Activated CD4-positive, alpha-beta T cell treated with anti-CD3 and anti-CD28 coated beads, Interleukin-2, amount 50 U/mL, for 4 hours (primary cell): ENCODE measurements at places on chromosomes 12 and 14.

- DNase-seq: no peak
Observed at GRCh38 chr12:25404955-25405354, 148.1 kb downstream of the LMNTD1 start.

GRCh38 chr14:99137913-99138571 is 134.0 kb downstream of the BCL11B start:
- no peak for DNase-seq

DNA sequence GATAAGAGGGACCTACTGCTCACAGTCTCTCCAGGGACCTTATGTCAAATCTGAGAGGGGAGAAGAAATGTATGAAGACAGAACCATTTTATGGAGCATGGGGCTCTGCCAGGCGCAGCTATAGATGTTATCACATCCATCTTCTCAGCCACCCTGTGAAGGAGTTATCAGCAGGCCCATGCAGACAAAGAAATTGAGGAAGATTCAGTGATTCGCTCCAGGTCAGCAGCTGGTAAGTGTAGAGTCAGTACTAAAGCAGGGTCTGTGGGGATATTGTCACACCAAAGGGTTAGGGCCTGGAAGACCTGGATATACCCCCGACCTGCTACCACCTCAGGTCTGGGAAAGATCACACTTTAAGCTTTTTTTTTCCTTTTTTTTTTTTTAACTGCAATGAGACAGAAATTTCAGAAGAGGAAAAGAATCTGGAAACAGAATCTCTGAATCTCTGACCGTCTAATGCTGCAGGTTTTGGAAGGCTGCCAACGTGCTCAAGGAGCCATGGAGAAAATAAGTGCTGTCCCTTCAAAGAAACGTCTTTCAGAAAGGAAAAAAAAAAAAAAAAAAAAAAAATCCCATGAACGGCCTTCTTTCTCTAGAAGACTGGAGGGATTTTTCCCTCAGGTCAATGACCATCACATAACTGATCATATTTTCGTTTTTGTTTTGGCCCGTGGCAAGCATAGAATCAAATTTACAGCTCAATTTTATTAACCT is 73.3 kb upstream of the PLEKHG7 start:
- DNase-seq: no peak

GRCh38 chr12:103810111-103810510 is 30.9 kb downstream of the NT5DC3 start:
- no peak for DNase-seq

- DNase-seq: no peak
Observed at GRCh38 chr14:54138024-54138353, 181.4 kb upstream of the BMP4 start.

GRCh38 chr14:82528016-82528415 is 994.4 kb upstream of the SEL1L start:
- no peak for DNase-seq

DNA sequence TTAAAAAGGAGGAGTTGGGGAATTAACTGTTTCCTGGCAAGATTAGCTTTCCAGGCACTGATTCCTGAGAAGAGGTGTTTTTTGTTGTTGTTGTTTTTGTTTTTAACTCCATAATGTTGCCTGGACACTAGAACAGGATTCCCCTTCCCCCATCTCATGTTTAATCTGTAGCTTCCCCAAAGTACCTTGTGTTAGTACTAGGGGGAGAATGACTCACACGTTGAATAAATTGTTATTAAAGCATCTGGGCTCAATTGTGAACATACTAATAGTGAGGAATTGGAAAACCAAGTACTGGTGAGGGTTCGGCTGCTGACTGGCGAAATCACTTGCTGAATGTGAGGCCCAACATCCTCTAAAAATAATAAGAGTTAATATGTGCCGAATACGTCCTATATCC is 1.3 kb upstream of the GNG2 start:
- no peak for DNase-seq

- DNase-seq: no peak
Observed at GRCh38 chr12:86496595-86496994, 240.4 kb upstream of the MGAT4C start.

DNA sequence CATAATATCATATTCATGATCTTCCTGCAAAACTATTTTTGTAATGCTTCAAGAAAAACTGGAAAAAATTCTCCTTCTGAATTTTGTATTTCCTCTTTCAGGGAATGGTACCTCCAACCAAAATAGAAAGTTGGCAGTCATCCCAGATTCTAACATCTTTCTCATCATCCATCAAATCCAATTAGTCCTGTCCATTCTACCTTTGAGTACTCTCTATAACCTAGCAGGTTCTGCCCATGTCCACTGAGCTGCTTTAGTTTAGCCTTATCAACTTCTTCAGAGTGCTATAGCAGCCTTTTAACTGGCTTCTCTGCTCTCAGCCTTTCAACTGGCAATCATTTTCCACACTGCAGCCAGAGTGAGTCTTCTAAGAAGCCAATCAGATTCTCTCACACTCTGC is 236.2 kb downstream of the AKAP6 start:
- no peak for DNase-seq

GRCh38 chr12:95773320-95773719 is 17.2 kb downstream of the NTN4 start:
- no peak for DNase-seq

- DNase-seq: no peak
Observed at GRCh38 chr12:116662612-116663144, 75.2 kb downstream of the SPRING1 start.

GRCh38 chr12:70080566-70080965 is 162.7 kb upstream of the CNOT2 start:
- no peak for DNase-seq

GRCh38 chr12:41103614-41104013 is 84.5 kb upstream of the PDZRN4 start:
- DNase-seq: no peak

DNA sequence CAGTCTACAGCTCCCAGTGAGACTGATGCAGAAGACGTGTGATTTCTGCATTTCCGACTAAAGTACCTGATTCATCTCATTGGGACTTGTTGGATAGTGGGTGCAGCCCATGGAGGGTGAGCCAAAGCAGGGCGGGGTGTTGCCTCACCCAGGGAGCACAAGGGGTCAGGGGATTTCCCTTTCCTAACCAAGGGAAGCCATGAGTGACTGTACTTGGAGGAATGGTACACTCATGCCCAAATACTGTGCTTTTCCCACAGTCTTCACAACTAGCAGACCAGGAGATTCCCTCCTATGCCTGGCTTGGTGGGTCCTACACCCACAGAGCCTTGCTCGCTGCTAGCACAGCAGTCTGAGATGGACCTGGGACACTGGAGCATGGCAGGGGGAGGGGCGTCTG is 21.0 kb upstream of the ABCC9 start:
- no peak for DNase-seq

- no peak for DNase-seq
Observed at GRCh38 chr12:60071759-60072191, 475.9 kb downstream of the SLC16A7 start.

- DNase-seq: no peak
Observed at GRCh38 chr12:130088504-130088903, 73.8 kb upstream of the FZD10 start.

DNA sequence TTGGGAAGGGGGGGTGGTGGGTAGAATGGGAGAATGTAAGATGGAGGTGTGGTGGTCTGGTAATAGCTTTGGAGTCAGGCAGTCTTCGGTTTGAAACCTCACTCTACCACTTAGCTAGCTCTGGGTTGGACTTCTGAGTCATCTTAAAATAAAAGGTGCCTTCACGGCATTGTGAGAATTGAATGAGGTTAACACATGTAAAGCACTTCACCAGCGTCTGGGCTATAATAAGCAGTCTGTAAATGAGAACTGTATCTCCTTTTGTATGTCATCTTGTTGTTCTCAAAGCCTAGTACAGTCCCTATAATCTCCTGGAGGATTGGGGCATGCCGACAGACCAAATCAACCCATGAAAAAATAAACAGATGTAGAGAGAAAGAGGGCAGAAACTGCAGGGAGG is 11.2 kb downstream of the C2CD5 start:
- no peak for DNase-seq

GRCh38 chr12:53453953-53454640 is 2.2 kb downstream of the PCBP2 start:
- no peak for DNase-seq

GRCh38 chr14:68423686-68424085 is 369.2 kb downstream of the ZFP36L1 start:
- no peak for DNase-seq

DNA sequence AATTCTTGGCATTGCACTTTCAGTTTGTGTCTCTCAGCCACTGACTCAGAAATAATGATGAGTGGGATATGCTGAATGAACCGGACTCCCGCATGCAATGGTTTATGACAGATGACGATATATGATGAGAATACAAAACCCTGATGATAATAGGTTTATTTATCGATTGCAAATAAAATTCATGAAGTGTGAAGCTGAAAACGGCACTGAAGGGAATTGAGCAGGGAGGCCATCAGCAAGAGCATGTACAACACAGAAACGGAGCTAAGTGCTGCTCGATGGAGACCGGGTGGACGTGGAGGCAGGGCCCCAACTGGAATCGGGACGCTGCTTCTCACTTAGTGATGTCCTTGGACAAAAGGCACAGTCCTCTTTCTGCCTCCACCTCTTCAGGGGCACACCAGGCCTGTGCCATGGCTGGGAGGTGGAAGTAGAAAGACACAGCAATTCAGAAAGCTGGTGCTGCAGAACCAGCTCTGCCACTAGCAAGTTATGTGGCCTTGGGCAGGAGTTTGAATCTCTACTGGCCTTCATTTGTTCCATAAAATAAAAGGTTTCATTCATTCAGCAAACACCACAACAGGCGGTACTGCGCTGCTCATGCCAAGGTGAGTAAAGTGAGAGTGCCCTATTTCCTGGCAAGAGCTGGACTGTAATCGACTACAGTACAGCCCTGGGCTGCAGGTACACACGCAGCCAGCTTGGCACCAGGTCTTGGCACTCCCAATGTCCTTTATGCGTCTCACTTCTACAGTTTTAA is 117.0 kb downstream of the EGLN3 start:
- no peak for DNase-seq

GRCh38 chr14:56276108-56276507 is 157.9 kb downstream of the PELI2 start:
- no peak for DNase-seq

DNA sequence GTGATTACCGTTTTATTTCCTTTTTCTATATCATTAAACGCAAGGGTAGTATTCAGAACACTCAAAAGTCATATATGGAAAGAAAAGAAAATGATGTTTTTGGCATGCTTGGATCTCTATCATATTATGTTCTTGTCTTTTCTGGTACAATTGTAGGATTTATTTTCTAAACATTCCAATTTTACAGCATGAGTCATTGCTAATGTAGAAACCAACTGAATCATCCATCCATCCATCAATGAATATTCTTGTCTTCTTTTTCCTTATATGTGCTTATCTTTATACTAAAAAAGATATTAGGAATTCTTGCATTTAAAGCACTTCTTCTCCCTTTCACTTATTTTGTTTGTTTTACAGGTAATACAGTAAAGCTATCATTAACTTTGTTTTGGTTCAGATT is 20.4 kb upstream of the AMIGO2 start:
- DNase-seq: no peak

GRCh38 chr12:41045509-41045908 is 142.6 kb upstream of the PDZRN4 start:
- DNase-seq: no peak

DNA sequence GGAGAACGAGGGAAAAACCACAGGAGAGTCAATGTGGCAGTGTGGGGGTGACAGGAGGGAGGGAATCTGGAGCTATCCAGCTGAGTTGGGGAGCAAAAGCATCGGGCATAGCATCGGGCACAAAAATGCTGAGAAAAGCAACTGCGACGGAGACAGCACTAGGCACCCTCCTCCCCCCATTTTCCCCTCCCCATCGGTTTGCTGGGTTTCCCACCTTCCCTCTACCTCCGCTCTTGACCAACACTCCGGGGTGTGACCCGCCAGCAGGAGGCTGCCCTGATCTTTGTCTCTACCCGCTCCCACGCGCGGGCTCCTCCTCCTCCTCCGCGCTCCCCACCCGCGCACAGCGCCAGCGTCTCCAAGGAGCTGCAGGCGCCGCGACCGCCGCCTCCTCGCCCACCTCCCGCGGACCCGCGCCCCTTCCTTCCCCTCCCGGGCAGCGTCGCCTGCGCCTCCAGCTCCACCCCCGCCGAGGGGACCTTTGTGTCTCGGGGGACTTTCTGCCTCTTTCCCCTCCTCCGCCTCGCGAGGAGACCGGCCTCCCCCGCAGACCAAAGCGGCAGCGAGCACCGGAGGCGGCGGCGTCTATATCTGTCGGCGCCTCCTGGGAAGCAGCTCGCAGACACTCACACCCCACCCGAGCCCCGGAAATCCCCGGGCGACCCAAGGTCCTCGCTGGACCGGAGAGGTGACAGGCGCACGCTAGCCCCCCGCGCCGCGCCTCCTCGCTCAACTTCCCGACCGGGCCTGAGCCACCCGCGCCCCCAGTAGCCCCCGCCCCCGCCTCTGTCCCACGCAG is 920 bp downstream of the CDK17 start:
- DNase-seq: peak; percentile 74

- no peak for DNase-seq
Observed at GRCh38 chr14:92135269-92135668, 13.5 kb downstream of the CPSF2 start.

- no peak for DNase-seq
Observed at GRCh38 chr12:109473006-109473405, 4.1 kb downstream of the KCTD10 start.

DNA sequence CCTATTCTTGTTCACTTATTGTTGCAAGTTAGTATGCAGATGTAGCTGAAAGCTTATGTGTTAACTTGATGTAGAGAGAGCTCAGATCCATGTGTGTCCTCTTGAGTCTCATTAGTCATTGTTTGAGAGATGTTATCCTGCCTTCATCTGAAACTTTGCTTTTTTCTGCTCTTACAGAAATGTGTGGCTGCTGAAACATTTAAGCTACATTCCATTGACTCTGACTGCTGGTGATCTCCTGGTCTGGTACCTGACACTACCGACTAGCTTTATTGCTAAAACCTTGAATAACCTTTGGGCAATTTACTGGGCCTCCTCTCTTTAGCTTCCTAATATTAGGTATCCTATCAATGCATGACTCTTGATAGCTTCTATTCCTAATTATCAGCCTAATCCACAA is 705.6 kb upstream of the FOXG1 start:
- no peak for DNase-seq

DNA sequence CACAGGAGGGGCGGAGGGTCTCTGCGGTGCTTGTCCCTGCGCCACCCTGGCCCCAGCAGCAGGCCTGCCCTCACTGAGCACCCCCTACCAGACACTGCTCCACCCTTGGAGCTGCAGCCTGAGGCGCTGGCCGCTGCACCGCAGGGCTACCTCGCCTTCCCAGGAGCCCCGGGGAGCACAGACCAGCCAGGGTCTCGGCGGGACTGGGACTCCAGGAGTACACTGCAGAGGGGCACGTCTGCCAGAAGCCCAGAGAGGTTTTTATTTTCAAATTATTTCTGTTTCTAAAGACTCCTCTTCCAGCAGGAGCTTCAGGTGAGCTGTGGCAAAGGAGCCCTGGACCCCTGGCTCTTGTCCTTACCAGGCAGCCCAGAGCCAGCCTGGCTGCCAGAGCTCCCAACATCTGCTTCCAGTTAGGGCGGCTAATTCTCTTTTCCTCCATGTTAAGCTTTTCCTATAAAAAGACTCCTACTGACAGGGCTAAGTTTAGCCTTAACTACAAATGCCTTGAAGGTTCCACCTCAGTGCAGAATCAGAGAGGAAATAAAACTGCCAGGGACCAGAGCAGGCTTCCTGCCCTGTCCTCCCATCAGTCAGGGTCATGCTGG is 26.4 kb downstream of the DEGS2 start:
- DNase-seq: no peak

- DNase-seq: no peak
Observed at GRCh38 chr12:89781156-89781555, 72.5 kb upstream of the ATP2B1 start.
